ENCODE measurements at places on chromosomes 7 and 10. TPM values are rescaled to one million over a fixed set of nuclear protein-coding genes. Genes with fewer than 3 reads are reported as not detected.

- DNase-seq = no peak
Observed at GRCh38 chr7:147089051-147089461, 972.5 kb downstream of the CNTNAP2 start.

GRCh38 chr10:58240531-58240930 lies 27.2 kb downstream of the IPMK start:
- DNase-seq = no peak

GRCh38 chr10:109737626-109738025 lies 185.7 kb downstream of the XPNPEP1 start:
- DNase-seq = no peak

- DNase-seq = no peak
Observed at GRCh38 chr7:4957847-4958476, 1.0 kb downstream of the MMD2 start.

DNA sequence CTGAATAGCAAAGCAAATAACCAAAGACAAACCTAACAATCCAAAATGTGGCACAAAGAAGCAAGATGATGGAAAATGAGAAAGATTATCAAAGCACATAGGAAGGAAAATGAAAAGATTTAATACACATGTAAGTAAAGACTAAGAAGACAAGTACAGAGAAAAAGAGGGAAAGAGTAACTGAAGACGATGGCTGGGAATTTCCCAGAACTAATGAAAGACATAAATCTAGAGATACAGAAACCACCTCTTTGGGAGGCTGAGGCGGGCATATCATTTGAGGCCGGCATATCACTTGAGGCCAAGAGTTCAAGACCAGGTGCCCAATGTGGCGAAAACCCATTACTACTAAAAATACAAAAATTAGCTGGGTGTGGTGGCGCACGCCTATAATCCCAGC lies 46.8 kb downstream of the CCDC6 start:
- no peak for DNase-seq

Gene ECHDC3
- 5.8 TPM for total RNA-seq

Gene GPC2
- 7.9 TPM for total RNA-seq

Gene TMEM229A
- total RNA-seq = not detected

DNA sequence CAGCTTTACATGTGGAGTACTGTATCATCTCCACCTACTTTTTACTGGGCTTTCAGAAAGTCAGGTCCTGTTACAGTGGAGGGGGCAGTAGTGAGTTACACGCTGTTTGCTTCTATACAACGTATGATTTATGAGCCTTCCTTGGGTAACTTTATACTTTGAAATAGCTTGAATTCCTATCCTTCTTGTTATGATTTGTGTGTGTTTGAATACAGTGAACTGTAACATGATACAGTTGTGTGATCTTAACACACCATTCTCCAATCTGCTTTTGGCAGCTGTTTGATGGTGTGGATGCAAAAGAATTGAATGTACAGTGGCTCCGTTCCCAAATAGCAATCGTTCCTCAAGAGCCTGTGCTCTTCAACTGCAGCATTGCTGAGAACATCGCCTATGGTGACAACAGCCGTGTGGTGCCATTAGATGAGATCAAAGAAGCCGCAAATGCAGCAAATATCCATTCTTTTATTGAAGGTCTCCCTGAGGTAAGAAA lies 41.7 kb downstream of the SP8 start:
- no peak for DNase-seq

DNA sequence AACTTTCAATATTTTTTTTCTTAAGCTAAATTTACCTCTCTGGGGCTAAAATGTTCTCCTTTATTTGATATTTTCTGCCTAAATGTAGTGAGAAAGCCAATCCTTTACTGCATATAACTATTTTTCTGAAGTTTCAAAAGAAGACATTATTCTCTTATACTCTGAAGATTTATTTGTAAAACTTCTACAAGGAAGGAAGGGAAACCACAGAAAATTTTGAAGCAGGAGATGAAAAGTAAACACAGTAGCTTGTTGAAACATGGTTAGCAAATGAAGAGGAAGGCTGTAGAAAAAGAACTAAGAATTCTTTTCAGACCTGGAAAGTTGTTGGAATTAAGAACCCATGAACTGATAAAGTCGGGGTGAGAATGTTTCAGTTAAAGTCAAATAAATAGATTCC lies 330.3 kb downstream of the HGF start:
- no peak for DNase-seq

Gene HMX2
- total RNA-seq = 2.7 TPM

DNA sequence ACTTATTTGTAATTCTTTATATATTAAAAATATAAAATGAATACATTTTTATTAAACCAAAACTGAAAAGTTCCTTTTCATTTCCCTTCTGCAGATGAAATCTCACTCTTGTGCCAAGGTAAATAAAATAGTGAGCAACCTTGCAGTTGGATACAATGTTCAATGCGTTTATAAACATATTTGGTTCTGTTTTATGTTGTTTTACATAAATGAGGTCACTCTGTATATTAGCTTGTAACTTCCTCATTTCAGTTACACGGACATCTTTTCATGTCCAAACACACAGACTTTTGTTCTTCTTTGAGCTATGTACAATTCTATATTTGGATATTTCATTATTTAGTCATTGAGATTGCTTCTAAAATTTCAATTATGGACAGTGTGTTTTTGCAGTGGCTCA lies 107.7 kb downstream of the BBS9 start:
- no peak for DNase-seq

DNA sequence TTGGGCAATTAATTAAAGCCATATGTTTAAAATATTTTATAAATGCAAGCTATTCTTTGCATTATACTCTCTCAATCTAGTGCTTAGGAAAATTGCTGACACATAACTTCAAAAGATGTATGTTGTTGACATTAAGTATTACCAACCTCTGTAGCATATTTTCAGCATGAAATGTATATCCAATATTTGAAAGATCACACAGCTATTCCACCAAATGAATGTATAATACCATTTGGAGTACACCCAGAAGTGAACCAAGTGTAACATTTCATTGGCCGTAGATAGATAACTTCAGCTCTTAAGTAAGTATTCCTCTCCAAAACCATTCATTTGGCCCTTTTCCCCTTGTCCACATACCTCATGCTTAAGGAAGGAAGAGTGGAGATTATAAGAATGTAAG lies 104.6 kb downstream of the HECTD2 start:
- no peak for DNase-seq

GRCh38 chr7:379456-380138 lies 89.6 kb downstream of the FOXL3 start:
- no peak for DNase-seq

- DNase-seq = no peak
Observed at GRCh38 chr7:150992833-150993302, 2.1 kb downstream of the NOS3 start.

DNA sequence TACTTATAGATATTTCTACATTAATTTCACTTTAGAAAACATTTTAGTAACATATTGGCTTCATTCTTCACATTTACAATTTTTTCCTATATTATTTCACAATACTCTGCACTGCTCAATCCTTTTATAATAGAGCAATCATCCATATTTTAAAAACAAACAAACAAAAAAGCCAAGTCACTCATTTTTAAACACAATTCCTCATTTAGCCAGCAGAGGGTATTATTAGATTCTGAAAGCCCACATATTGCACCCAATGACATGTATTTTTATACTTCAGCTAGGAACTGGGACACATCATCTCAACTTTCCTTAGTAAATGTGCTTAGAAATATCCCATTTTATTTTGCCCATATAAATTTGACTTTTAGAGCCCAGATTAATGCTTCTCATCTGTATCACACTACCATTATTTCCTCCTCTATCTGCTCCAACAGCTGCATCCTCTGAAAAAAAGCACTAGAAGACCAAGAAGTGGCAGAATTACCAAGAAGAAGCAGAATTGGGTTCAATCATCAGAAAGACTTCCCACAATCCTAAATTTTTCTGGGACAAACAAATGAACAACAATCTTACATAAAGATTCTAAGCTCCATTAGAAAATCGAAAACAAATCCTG lies 29.5 kb downstream of the CTNNA3 start:
- peak; percentile 36 for DNase-seq

DNA sequence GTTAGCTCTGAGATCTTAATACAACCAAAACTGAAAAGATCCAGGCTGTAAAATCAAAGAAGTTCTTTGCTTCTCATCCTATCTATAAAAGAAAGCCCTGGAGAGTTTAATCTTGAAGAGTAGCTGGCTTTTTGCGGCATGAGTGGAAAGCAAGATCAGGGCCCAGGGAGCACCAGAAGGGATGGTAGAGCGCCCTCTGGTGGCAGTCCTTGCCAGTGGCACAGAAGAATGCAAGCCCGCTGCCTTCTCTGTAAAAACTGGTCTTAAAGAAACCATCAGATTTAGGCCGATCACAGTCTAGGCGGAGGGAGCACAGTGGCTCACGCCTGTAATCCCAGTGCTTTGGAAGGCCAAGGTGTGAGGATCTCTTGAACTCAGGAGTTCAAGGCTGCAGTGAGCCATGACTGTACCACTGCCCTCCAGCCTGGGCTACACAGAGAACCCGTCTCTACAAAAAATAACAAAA lies 35.6 kb downstream of the CPN1 start:
- DNase-seq = peak; percentile 72

GRCh38 chr7:106597751-106598546 lies 63.0 kb downstream of the CCDC71L start:
- no peak for DNase-seq

DNA sequence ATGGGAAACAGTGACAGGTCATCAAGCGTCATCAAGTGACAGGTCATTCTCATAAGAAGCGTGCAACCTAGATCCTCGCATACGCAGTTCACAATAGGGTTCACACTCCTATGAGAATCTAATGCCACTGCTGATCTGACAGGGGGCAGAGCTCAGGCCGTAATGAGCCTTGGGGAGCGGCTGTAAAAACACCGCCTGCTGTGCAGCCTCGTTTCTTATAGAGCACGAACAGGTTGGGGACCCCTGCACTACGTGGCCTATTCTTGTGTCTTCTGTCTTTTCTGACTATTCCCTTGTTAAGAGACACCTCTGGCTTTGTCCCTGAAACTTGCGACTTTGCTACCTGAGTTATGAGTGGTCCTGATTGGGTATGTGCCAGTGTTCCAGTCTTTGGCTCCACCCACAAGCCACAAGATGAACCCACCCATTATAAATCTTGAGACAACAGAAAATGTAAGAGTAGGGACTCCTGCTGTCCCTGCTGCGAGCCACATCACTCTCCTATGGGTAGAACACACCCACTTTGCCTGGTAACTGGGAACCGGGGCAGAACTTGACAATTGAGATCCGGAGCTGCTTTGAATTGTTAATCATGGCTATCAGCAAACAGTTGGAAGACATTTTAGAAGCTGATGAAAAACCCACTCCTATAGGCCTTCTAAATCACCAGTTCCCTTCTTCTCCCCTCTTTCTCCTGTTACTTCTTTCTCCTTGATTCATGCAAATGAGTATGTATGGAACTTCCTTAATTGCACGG lies 55.8 kb upstream of the EXOC4 start:
- no peak for DNase-seq

DNA sequence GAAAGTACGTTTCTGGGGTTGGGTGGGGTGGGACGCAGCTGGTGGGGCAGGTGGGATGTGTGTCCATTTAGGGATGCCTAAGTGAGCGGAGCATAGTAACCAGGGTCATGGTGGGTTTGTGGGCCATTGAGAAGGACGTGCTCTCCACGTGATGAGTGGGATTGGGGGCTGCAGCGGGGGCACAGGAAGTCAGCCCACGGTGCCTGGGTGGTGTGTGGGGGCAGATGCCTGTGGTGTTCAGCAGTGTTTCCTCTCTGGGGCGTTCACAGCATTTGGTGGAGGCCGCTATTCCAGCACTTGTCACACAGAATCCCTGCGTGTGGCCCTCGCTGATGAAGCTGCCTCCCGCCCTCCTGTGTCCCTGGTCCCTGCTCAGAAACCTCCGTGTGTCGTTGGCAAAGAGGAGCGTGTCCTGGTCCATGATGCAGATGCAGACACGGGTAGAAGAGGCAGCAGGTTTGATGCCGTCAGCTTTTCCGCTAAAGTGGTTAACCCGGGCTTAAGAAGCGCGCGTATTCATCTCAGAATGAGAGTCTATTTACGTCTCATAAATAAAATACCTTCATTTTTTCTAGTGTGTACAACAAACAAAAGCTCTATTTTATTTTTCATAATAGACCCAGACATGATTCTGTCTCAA lies 274.2 kb downstream of the ADARB2 start:
- no peak for DNase-seq

DNA sequence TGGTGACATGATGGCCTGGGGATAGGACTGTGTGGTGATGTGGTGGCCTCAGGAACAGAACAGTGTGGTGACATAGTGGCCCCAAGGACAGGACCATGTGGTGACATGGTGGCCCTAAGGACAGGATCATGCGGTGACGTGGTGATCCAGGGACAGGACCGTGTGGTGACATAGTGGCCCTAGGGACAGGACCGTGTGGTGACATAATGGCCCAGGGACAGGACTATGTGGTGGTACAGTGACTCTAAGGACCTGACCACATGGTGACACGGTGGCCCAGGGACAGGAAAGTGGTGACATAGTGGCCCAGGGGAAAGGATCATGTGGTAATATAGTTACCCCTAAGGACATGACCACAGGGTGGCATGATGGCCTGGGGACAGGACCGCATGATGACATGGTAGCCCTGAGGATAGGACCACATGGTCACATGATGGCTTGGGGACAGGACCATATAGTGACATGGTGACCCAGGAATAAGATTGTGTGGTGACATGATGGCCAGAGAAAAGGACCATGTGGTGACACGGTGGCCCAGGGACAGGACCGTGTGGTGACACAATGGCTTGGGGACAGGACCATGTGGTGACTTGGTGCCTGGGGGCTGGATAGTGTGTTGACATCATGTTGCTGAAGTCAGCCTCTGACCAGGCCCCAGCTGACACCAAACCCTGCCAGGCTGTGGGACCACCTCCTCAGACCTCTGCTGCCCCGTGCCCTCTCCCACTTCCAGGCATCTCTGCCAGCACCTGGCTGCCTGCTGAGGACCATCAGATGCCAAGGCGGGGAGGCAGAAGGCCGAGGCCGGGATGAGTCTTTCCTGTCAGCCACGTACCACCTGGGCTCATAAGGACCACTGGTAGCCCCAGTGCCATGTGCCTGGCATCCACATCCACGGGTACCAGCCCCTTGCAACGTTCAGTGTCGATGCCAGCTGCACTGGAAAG lies 99.5 kb downstream of the ADAM12 start:
- no peak for DNase-seq

DNA sequence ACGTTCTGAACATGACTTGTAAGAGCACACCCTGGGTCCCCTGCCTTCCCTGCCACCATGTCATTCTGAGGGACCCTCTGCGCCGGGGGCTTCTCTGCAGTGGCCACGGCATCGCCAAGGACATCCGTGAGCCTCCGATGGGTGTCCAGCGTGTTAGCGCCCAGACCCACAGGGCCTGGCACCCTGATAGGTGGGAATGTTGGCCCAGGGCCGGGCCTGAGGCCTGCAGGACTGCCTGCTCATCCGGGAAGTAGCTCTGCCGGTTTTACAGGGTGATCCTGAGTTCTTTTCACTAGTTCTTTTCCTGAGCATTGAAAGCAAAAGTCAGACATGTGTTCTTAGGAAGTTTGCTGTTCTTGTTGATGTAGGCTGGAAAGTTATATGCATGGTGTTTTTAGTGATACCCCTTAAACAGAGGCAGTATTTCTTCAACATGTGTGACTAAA lies 54.5 kb downstream of the WDR37 start:
- DNase-seq = no peak

- no peak for DNase-seq
Observed at GRCh38 chr7:1196950-1197349, 35.7 kb upstream of the UNCX start.

GRCh38 chr7:127792528-127793342 lies 140.7 kb downstream of the SND1 start:
- DNase-seq = peak; percentile 33

Gene STEAP4
- 0.10 TPM for total RNA-seq

Measured in Panc1 (cell line).